ENCODE measurements at places on chromosomes 1 and 21. TPM values are rescaled to one million over a fixed set of nuclear protein-coding genes. Genes with fewer than 3 reads are reported as not detected.

The KIAA0040 gene
- total RNA-seq = 0.14 TPM

The DCDC2B gene
- not detected for total RNA-seq

DNA sequence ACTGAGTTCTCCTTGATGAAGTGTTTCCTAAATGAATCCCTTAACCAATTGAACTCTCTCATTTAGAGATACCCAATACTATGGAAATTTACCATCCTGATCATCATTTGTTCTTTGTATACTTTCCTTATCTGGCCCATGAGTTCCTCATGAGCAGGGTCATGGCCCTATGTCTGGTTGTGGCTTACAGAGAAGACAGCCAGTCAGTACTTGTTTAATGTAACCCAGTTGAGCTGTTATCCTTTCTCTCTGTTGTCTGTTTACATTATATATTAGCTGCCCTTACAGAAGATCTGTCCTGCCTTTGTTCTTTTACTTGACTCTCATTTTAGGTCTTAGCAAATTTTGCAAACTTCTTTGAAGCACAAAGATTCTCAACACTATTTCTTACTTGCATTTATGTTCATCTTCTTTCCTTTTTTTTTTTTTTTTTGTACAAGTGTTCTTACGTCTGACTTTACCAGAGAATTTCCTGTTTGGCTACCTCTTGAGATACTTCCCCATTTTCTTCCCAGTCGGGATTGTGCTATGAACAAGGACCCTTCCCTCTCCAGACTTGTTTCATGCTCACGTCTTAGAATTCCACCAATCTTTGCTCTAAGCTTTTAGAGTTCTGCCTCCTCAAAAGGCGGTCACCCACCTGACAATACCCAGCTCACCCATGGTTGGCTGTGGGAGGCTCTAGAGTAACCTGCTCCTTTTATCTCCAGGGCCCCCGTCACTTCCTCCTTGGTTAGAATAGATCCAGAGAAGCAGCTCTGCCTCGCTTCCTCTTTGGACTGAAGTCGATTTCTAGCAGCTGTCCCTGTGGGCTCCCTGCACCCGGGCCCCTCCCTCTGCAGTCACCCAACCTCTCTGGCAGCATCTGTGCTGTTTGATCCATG is 53.6 kb upstream of the RUNX1 start:
- no peaks in the 10 kb centered on the region for H3K27me3 ChIP-seq
- no peak overlapping the region for H3K4me3 ChIP-seq
- H3K27ac ChIP-seq = no peak overlapping the region
- no peaks in the 10 kb centered on the region for H3K4me1 ChIP-seq

DNA sequence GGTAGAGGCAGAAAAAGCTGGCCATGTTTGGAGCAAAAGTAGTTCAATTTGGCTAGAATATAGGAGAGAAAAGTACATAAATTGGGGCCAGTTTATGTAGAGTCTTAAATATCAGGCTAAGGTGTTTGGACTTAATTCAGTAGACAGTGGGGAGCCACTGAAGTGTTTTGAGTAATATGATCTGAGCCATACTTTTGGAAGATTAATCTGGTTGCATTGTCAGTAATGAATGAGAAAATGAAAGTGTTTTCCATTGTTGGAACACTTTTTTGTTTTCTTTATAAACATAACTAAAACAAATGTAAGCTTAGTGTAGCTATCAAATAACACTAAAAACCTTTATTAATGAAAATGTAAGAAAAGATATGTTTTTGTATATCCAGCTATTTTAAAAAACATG is 42.1 kb downstream of the POU2F1 start:
- H3K4me1 ChIP-seq = peaks cover 3% of the 10 kb centered on the region
- H3K4me3 ChIP-seq = no peak overlapping the region
- no peak for DNase-seq
- H3K36me3 ChIP-seq = no peaks in the 10 kb centered on the region
- no peak overlapping the region for H3K27ac ChIP-seq

GRCh38 chr1:227654858-227655752 is 80.0 kb downstream of the JMJD4 start:
- DNase-seq = no peak
- no peaks in the 10 kb centered on the region for H3K4me1 ChIP-seq
- H3K4me3 ChIP-seq = peak overlapping the region; percentile 36
- peaks cover 5% of the 10 kb centered on the region for H3K27me3 ChIP-seq

Measured in neural crest cell (in vitro differentiated cells).